H9 (cell line): ENCODE measurements at places on chromosomes 2 and 18. TPM values are rescaled to one million over a fixed set of nuclear protein-coding genes. Genes with fewer than 3 reads are reported as not detected.

DNA sequence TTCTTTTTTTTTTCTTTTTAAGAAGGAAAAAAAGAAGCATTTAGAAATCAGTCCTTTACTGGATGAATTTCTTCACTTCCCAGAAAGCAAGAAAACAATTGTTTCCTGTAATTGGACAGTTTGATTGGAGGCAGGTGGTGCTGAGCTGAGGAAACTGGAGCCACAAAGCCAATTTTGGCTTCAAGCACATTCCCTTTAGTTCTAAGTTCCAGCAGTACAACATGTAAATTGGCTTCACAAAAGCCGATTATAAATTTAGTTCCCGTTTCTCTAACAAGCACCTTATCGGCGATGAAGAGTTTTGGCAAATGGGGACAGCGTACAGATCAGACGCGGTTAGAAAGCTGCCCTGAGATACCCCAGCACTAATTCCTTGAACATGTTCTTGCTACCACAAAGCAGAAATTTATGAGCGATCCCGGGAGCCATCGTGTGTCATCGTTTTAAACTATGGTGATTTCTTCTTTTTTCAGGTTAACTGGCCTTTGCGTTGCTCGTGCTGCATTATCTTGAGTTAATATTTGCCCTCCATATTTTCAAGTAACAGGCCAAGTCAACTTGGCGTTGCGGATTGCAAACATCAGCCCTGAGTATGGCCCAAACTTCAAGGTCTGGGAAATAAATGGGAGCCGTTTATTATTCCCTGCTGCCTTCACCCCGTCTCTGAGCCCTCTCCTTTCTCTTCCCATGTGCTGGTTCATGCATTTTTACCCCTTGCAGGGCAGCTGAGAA lies 190.4 kb upstream of the ID2 start:
- no peaks in the 10 kb centered on the region; the same call in 1 of the 2 replicates for H3K4me1 ChIP-seq
- no peaks in the 10 kb centered on the region for H3K36me3 ChIP-seq
- no peak overlapping the region for H3K4me3 ChIP-seq
- H3K27ac ChIP-seq = no peak overlapping the region

DNA sequence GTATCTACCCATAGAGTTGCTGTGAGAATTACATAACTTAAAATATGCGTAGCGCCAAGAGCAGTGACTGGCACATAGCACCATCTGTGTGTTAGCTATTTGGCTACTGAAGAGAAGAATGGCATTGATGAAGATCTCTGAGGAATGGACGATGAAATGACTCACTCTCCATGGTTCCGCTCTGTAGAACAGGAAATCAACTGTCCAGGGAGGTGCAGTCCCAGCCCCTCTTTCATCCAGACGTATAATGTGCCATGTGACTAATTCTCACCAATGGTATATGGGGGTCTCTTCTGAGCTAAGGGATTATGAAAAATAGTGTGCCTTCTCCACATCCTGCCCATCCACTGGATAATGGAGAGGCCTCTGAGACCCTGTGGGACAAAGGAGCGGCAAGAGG lies 254.8 kb downstream of the CYP26B1 start:
- no peak overlapping the region for H3K4me3 ChIP-seq
- no peak for DNase-seq
- H3K27me3 ChIP-seq = no peaks in the 10 kb centered on the region
- no peaks in the 10 kb centered on the region for H3K4me1 ChIP-seq
- no peaks in the 10 kb centered on the region for H3K36me3 ChIP-seq
- no peak overlapping the region for H3K27ac ChIP-seq

DNA sequence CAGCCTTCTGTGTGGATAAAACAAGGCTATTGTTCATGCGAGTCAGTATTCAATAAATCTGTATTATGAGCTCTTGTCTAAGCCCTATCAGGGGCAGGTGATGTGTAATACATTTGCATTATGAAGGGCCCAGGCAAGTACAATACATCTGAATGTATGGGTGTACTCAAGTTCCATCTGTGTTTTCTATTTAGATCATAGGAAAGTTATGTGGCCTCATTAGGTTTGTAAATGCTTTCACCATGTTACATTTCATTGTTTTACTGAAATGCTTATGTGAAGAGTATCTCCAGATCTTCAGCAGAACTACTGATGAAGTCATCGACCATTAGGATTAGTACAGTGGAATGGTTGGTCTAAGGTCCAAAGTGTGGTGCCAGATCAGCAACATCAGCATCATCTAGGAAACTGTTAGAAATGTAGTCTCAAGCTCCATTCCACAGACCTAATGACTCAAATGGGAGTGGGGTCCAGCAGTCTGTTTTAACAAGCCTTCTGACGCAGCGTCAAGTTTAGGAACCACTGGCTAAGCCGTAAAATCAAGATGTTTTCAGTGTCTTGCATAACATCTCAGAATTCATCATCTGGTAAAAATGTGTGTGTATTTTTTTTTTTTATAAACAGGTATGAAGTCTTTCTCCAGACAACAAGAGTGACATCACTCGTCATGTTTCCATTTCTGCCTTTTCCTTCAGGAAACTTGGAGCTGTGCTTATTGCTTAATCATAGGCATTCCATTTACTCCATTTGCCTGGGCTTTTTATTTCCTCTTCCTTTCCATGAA lies 80.5 kb downstream of the LYPD6 start:
- no peaks in the 10 kb centered on the region for H3K4me1 ChIP-seq
- no peaks in the 10 kb centered on the region for H3K27me3 ChIP-seq
- H3K4me3 ChIP-seq = no peak overlapping the region
- no peak for DNase-seq
- H3K27ac ChIP-seq = no peak overlapping the region
- peaks cover 8% of the 10 kb centered on the region for H3K36me3 ChIP-seq

GRCh38 chr2:45643095-45643494 lies 8.4 kb upstream of the PRKCE start:
- H3K4me1 ChIP-seq = peaks cover 6% of the 10 kb centered on the region
- H3K4me3 ChIP-seq = peak overlapping the region; percentile 53

DNA sequence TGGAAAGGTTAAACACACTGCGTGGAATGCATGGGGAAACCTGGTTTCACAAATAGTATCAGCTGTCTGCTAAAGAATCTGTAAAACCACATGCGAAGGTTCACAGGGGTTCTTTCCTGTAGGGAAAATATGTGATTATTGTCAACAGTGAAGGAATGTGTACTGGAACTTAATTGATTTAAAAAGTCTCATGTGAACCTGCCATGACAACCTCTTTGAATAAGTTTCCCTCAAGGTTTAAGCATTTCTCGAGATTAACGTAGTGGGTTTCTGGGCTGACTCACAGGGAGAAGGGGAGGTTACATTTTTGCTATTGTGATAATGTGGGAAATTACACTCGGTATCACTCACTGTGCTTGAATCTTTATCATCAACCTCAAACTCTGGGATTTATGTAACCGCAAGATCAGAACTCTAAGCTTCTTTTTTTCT lies 28.2 kb upstream of the IL1R1 start:
- H3K4me1 ChIP-seq = no peaks in the 10 kb centered on the region; the same call in 1 of the 2 replicates
- no peak for DNase-seq
- no peak overlapping the region for H3K27ac ChIP-seq
- H3K27me3 ChIP-seq = no peaks in the 10 kb centered on the region

GRCh38 chr2:140014204-140014546 lies 1234.0 kb upstream of the NXPH2 start:
- no peak overlapping the region for H3K27ac ChIP-seq
- H3K27me3 ChIP-seq = no peaks in the 10 kb centered on the region
- no peak for DNase-seq
- no peak overlapping the region for H3K4me3 ChIP-seq
- no peaks in the 10 kb centered on the region for H3K36me3 ChIP-seq

- DNase-seq = no peak
- H3K4me1 ChIP-seq = no peaks in the 10 kb centered on the region; the same call in 1 of the 2 replicates
- no peak overlapping the region for H3K4me3 ChIP-seq
- no peak overlapping the region for H3K27ac ChIP-seq
These were observed 404.0 kb upstream of the ATP5MC3 start for GRCh38 chr2:175585496-175585895.

- H3K27ac ChIP-seq = no peak overlapping the region
- H3K4me3 ChIP-seq = no peak overlapping the region
- no peaks in the 10 kb centered on the region for H3K27me3 ChIP-seq
- no peak for DNase-seq
- no peaks in the 10 kb centered on the region for H3K36me3 ChIP-seq
These were observed 37.7 kb downstream of the SERTAD2 start for GRCh38 chr2:64615844-64616536.

- peaks cover 29% of the 10 kb centered on the region for H3K36me3 ChIP-seq
- no peak overlapping the region for H3K27ac ChIP-seq
- H3K4me3 ChIP-seq = no peak overlapping the region
- H3K27me3 ChIP-seq = no peaks in the 10 kb centered on the region
- no peaks in the 10 kb centered on the region for H3K4me1 ChIP-seq
These were observed 66.1 kb upstream of the LRPPRC start for GRCh38 chr2:44061876-44062275.

DNA sequence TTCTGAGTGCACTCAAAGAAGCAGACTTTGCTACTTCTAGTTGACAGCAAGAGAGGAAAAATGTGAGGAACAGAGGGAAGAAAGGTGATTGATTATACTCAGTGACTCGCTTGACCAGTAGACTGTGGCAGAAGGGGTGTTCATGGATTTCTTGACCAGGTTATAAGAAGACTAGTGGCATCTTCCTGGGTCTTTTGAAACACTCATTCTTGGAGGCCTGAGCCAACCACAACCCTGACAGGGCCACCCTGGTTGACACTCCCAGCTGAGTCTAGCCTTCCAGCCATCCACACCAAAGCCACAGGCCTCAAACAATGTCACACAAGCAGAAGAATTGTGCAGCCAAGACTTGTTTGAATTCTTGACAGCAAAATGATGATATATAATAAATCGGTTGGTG lies 366.3 kb downstream of the SS18 start:
- no peak for DNase-seq
- H3K4me1 ChIP-seq = no peaks in the 10 kb centered on the region; the same call in 1 of the 2 replicates
- H3K27ac ChIP-seq = no peak overlapping the region
- no peaks in the 10 kb centered on the region for H3K36me3 ChIP-seq

GRCh38 chr2:119960821-119961220 lies 52.1 kb upstream of the EPB41L5 start:
- no peak overlapping the region for H3K4me3 ChIP-seq
- no peaks in the 10 kb centered on the region for H3K27me3 ChIP-seq
- H3K27ac ChIP-seq = no peak overlapping the region
- H3K4me1 ChIP-seq = no peaks in the 10 kb centered on the region

GRCh38 chr2:214076527-214076926 lies 334.3 kb upstream of the VWC2L start:
- no peaks in the 10 kb centered on the region for H3K27me3 ChIP-seq
- H3K36me3 ChIP-seq = no peaks in the 10 kb centered on the region
- H3K4me1 ChIP-seq = no peaks in the 10 kb centered on the region
- no peak overlapping the region for H3K27ac ChIP-seq

DNA sequence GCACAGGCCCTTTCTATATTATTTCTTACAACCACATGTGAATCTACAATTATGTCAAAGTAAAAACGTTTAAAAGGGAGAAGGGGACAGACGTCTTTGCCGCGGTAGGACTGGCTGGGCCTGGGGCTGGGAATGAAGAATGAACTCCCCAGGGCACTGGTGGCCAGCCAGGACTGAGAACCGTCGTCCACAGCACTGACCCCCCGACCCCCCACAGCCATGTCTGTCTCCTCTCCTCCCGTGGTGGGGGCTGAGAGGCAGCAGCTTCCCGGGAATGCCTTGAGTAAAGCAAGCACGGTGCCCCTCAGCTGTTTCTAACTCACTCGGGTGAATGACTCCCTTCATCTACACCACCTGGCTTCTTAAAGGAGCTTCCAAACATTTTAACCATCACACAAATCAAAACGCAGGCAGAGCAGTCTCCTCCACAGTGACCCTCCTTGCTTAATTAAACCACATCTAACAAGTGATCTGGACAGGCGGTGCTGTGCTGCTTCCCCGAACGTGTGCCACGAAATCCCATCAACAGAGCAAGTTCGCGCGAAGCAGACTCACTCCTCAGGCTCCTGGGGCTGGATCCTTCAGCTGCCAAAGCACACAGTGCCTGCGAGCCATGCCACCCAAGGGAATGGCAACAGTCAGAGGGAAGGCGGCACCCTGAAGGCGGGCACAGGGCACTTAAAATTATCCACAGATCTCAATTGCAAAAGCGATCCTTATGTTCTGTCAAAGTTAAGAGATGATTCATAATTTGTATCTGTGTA lies 217.7 kb downstream of the EIPR1 start:
- no peaks in the 10 kb centered on the region for H3K27me3 ChIP-seq
- DNase-seq = no peak
- peaks cover 16% of the 10 kb centered on the region for H3K36me3 ChIP-seq
- H3K4me1 ChIP-seq = no peaks in the 10 kb centered on the region
- H3K27ac ChIP-seq = no peak overlapping the region

DNA sequence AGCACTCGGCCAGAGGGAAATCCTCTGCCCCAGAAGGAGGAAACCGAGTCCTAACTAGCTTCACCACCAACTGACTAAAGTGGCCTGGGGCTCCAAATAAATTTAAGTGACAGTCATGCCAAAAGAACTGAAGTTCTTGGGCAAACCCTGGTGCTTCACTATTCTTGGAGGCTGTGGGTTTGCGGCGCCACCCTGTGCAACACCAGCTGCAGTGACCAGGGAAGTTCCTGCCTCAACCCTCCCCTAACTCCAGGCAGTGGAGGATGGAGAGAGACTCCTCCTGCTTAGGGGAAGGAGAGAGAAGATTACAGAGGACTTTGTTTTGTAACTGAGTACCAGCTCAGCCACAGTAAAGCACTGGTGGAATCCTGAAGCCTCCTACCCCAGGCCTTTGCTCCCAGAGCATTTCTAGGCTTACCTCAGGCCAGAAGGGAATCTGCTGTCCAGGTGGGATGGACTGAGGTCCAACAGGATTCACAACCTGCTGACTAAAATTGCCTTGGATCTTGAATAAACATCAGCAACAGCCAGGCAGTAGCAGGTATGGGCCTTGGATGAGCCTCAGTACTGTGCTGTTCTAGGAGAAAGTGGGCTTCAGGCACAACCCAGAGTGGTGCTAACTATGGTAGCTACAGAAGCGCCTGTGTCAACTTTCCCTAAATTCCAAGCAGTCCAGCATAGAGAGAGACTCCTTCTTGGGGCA lies 29.4 kb upstream of the BMP10 start:
- H3K36me3 ChIP-seq = peaks cover 24% of the 10 kb centered on the region
- no peak for DNase-seq
- H3K27ac ChIP-seq = no peak overlapping the region
- no peaks in the 10 kb centered on the region for H3K4me1 ChIP-seq
- no peaks in the 10 kb centered on the region for H3K27me3 ChIP-seq

GRCh38 chr2:85728883-85729824 lies 24.6 kb upstream of the ATOH8 start:
- H3K27ac ChIP-seq = no peak overlapping the region
- H3K4me1 ChIP-seq = no peaks in the 10 kb centered on the region
- no peak overlapping the region for H3K4me3 ChIP-seq
- H3K36me3 ChIP-seq = no peaks in the 10 kb centered on the region; the same call in 2 of the 3 replicates
- peak; percentile 90 for DNase-seq
- no peaks in the 10 kb centered on the region for H3K27me3 ChIP-seq

- H3K27ac ChIP-seq = no peak overlapping the region
- peak; percentile 73 for DNase-seq
These were observed 1.2 kb downstream of the KIF5C start for GRCh38 chr2:148876202-148876594.

ANKRD62 gene
- not detected in 2 replicates for total RNA-seq

LMAN2L gene
- 17.6 and 18.8 TPM in 2 replicates for total RNA-seq

REG3G gene
- not detected in 2 replicates for total RNA-seq
